ENCODE measurements at places on chromosomes 7 and 10.
A peak's percentile ranks its signal among the peaks of the same experiment; 100 is the strongest.

DNA sequence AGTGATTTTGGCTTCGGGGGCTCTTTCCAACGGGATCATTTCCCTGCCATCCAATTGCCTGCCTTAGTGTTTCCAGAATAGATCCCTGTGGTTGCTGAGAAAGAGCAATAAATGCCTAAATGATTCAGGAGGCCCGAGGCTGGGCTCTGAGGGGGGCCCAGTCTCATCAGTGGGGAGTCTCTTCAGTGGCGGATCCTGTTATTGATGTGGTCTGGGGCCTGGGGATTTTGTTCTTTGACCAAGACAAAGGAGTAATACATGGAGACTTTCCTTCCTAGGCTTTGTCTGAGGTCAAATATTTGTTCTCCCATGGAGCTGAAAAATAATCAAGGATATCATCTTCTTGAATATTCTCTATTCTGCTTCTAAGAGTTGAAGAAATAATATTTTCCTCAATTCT lies 40.8 kb downstream of the TAS2R41 start:
- DNase-seq: no peak

DNA sequence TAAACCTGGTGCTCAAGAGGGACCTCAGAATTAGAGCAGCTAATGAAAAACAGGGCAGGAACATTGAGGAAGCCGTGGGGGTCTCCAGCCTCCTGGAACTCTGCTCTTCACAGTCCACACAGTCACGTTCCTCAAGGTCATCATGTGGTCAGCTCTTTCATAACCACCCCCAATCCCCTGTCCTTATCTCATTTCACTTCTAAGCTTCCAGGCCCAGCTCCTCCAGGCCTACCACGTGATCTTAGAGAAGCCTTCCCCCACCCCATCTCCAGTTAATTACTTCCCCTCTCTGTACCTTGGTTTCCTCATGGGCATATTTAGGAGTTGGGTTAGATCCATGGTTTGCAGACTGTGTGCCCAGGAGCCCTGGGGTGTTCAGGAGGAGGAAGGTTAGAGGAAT lies 106.4 kb upstream of the TCF7L2 start:
- no peak for DNase-seq

DNA sequence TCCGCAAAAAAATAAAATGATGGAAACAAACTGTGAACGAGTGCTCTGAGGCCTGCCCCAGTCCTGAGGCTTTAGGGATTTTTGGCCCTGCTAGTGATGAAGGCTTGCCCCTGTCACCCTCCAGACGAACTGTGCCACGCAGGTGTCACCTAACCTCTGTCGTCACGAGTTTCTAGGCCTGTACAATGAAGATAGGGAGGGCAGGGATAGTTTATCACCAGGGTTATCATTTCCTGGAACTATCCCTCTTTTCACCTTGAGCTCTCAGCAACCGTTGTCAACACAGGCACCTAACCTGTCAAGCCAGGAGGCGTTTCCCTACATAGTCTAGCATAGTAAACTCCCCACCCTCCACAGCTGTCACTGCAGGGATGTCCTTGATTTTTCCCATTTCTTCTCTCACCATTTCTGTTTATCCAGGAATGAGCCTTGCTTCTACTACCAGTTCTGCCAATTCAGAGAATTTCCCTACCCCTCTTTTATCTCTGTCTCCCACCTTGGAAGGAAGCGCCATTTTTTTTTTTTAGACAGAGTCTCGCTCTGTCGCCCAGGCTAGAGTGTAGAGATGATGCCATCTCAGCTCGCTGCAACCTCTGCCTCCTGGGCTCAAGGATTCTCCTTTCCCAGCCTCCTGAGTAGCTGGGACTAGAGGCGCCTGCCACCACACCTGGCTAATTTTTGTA lies 2.2 kb upstream of the ACHE start:
- DNase-seq: no peak

DNA sequence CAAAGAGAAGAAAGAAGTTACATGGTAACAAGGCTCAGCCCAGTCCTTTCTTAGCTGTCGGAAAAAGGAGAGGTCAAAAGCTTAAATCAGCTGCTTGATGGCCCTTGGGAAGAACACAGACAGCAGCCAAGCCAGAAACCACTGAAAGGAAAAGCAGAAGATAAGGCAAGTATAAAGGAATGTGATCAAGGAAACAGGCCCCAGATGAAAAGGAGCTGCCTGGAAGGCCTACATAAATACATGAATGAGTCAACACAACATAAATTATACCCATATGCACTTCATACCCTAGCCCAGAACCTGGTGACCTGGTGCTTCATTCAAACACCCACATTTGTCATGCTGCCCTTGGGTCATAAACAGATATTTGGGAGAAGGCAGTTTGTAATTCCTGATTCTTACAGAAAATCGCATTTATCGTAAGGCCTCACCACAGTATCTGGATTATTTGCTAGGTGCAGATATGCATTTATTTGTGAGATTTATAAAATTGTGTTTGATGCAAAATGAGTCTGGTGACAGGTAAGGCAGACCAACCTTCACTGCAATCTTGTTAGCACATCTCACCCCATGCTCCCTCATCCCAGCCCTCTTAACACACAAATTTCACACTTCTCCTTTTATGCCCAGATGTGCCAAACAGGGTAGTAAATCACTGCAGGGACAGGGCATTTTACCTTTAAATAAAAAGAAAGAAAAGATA lies 94.9 kb upstream of the KCNIP2 start:
- DNase-seq: no peak

DNA sequence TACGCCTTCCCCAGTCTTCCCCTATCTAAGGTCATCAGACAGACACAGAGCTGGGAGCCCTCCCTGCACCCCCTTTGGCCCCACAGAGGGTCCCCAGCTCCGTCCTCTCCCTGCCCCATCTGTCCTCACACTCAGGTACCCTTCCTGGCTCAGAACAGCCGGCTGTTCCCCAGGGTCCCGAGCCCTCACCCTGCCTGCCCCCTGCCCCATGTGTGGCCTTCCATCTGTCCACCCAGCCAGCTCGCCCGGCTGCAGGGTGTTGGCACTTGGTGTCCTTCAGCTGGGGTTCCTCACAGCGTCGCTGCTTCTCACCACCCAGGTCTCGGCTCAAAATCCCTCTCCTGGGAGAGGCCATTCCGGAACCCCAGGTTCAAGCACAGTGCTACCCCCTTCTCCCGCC lies 28.9 kb upstream of the ELFN1 start:
- DNase-seq: no peak

- peak; percentile 56 for DNase-seq
Observed at GRCh38 chr10:100982916-100983830, 4.1 kb downstream of the MRPL43 start.

DNA sequence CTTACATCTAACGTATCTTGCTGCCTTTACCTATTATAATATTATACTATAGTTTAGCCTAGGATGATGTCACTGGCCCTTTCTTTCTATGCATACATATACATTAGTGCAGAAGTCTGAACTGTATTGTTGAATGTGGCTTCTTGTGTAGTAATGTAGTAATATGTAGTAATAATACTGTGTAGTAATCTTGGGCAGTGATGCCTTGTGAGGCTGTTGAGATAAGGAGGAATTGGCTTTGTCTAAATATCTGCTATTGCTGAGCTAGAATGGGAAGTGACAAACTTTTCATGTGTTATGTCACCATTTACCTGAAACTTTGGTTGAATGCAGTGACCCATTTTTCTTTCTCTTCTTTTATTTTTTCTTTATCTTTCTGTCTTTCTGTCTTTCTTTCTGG lies 11.0 kb downstream of the GLCCI1 start:
- DNase-seq: no peak

GRCh38 chr10:66176772-66177171 lies 749.1 kb upstream of the LRRTM3 start:
- no peak for DNase-seq

DNA sequence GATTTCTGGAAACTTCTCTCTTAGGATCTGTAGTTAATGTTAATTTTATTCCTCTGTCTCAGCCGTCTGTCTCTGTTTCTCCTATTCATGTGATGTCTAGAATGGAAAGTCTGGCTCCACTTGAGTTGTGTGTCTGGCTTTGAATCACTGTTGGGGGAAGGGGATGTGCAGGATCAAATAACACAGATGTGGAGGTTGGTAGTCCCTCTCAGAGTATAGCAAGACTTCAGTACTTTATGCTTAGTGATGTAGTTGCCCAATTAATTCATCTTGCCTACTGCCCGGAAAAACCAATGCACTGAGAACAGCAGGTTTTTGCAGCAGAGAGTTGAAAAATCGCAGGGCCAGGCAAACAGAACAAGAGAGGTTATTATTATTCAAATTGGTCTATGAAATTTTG lies 79.2 kb downstream of the PHTF2 start:
- DNase-seq: no peak

GRCh38 chr7:991729-992656 lies 9.0 kb downstream of the CYP2W1 start:
- DNase-seq: peak; percentile 65

DNA sequence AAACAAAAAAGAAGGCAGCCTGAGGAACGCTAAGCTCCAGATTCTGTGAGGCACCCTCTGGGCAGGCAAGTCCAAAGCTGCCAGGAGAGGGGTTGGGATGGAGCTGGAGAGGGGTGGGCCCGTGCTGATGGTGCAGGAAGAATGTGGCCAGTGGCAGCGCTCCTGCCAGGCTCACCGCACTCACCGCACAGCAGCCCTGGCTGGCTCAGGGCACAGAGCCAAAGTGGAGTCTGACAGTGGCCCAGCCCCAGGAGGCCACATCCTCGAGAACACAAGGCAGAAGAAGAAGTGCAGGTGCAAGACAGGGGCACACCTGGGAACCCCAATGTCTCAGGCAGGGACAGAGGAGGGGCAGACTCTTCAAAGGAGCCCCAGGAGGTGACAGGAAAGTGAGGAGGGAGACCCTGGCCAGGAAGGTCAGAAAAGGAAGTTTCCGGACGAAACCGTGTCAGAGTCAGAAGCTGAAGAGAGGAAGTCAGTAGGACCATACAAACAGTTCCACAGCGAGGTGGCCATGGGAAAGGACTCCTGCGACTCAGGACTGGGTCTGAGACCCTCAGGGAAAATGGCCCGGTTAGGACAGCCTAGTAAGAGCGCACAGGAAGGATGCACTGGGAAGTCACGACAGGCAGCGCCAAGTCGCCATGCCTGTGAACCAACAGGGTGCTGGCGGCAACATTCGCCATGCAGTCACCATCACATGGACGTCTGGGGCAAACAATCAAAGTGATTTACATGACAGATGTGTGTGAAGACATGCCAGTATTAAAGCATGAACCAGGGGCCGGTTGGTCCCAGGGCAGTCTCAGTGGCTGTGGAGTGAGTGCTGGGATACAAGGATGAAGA lies 54.4 kb downstream of the COBL start:
- no peak for DNase-seq

DNA sequence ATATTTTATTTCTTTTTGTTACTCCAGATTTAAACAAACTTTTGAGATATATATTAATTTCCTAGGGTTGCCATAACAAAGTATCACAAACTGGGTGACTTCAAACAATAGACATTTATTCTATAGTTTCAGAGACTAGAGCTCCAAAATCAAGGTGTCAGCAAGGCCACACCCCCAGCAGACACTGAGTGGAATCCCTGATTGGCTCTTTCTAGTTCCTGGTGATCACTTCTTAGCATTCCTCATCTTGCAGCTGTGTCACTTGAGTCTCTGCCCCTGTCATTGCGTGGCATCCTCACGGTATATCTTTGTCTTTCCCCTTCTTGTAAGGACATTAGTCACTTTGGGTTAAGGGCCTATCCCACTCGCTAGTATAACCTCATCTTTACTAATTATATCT lies 7.6 kb upstream of the SLC26A3 start:
- no peak for DNase-seq

- DNase-seq: no peak
Observed at GRCh38 chr7:48390388-48391327, 219.4 kb downstream of the ABCA13 start.

GRCh38 chr10:29622382-29622922 lies 12.3 kb downstream of the SVIL start:
- no peak for DNase-seq

- DNase-seq: no peak
Observed at GRCh38 chr10:43649185-43649523, 473 bp upstream of the ZNF32 start.

All from suprapubic skin (tissue), 4 donors.